ENCODE measurements at places on chromosomes 7 and 10.
A peak's percentile ranks its signal among the peaks of the same experiment; 100 is the strongest.

DNA sequence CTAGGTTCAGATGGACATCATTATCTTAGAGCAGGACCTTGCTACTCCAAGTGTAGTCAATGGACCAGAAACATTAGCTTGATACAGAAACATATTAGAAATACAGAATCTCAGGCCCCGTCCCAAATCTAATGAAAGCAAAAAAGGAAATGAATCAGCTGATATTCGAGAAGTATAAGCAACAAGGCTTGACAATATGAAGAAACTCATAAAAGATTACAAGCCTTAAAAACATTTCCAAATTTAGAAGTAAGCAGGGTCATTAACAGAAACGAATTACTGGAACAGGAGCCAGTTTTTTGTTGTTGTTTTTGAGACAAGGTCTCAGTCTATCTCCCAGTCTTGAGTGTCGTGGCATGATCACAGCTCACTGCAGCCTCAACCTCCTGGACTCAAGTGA is 40.5 kb upstream of the GSAP start:
- DNase-seq, result no peak

DNA sequence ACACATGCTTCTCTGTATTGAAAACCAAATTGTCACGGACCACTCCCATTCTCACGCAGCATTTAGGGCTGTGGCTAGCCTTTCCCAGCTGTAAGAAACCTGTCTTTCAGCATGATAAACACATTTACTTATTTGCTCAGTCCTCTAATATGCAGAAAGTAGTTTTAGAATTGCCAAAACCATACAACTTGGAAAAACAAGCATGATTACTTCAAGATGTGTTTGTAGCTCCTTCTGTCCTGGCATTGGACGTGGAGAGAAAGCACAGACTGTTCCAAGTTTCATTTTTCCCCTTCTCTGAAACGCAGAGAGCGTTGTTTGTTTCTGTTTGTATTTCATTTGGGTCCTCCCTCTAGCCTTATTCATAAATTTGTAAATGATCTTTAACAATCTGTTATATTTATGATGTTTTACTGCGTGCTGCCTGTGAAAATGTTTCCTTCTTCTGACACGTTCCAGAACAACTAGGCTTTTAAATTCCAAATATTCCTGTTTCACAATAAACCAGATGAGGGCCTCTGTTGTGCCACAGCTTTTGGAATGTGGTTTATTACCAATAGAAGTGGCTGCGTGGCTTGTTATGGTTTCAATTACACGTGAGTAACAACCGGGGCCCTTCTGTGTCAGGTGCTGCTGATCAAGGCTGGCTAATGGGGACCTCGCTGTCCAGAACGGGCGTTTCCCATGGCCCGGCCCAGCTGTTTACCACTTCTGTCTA is 26.1 kb downstream of the MNX1 start:
- peak; percentile 62 for DNase-seq

GRCh38 chr7:120806669-120807068 is 51.3 kb downstream of the TSPAN12 start:
- peak; percentile 84 for DNase-seq

- no peak for DNase-seq
Measured at GRCh38 chr7:86534641-86535040, 109.1 kb upstream of the GRM3 start.

GRCh38 chr10:118808601-118809356 is 54.0 kb upstream of the CACUL1 start:
- DNase-seq, result no peak

GRCh38 chr7:66157060-66157459 is 42.4 kb downstream of the CRCP start:
- no peak for DNase-seq

DNA sequence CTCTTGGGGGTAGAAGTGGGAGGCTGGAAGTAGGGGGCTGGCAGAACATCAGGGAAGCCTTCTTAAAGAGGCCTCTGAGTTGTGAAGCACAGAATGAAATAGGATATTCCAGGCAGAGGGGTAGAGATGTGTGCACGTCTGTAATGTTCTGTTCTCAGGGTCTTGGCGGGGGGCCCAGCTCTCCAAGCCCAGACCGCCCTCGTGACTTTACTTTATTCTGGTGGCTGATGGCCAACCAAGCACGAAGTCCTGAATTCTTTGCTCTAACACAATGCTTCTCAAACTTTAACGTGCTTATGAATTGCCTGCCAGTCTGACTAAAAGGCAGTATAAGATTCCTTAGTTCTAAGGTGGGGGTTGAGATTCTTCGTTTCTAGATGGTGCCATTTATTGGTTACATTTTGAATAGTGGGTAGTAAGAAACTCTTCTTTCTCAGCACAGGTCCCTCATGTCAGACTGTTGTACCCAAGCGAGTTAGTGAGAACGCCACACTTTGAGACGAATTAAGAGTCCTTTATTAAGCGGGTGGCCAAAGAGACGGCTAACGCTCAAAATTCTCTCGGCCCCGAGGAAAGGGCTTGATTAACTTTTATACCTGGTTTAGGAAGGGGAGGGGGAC is 8.2 kb downstream of the PRXL2A start:
- DNase-seq, result peak; percentile 63

GRCh38 chr7:151663382-151664100 is 143.8 kb upstream of the RHEB start:
- DNase-seq, result no peak

- no peak for DNase-seq
Measured at GRCh38 chr10:58773944-58774343, 261.3 kb downstream of the BICC1 start.

- DNase-seq, result no peak
Measured at GRCh38 chr10:6161921-6162320, 40.8 kb upstream of the PFKFB3 start.

- DNase-seq, result no peak
Measured at GRCh38 chr10:73588656-73589055, 2.5 kb downstream of the USP54 start.
